ENCODE measurements at places on chromosomes 7 and 10.

- DNase-seq = no peak
Measured at GRCh38 chr7:25860275-25861163, 291.5 kb upstream of the NFE2L3 start.

- peak; percentile 57 for DNase-seq
Measured at GRCh38 chr7:1225441-1226185, 7.1 kb upstream of the UNCX start.

DNA sequence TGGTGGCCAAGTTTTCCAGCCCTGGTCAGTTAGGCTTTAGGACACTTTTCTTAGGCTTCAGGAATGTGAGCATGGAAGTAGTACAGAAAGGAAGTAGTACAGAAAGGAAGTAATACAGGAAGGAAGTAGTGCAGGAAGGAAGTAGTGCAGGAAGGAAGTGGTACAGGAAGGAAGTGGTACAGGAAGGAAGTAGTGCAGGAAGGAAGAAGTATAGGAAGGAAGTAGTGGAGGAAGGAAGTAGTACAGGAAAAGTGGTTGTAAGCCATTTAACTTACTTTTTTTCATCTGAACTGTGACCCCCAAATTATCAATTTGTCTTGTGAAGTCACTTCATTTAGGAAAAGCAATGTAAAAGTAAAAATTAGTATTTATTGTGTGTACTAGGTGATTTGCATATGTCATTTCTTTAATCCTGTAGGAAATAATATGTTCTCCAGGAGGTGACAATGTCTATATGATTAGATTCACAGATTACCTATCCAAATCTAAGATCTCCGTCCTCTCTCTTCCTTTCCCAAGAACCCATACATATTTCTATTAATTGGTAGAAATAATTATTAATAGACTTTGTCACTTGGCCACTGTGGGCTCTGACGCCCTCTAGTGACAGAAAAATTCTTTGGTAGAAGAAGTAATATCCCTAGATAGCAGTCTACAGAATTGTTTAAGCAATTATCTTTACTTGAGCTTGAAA, 3.9 kb upstream of the FAS start:
- peak; percentile 54 for DNase-seq

GRCh38 chr10:29810816-29811215, 176.0 kb upstream of the SVIL start:
- no peak for DNase-seq
